ENCODE measurements at places on chromosomes 11 and 22. TPM values are rescaled to one million over a fixed set of nuclear protein-coding genes. Genes with fewer than 3 reads are reported as not detected.

- H3K27ac ChIP-seq: no peak overlapping the region
- no peak for DNase-seq
- H3K27me3 ChIP-seq: no peaks in the 10 kb centered on the region
Measured at GRCh38 chr11:44104481-44105294, 9.2 kb downstream of the EXT2 start.

The PACSIN3 gene
- not detected for total RNA-seq

- peaks cover 4% of the 10 kb centered on the region for H3K4me1 ChIP-seq
- H3K4me3 ChIP-seq: no peak overlapping the region
- no peak overlapping the region for H3K27ac ChIP-seq
Measured at GRCh38 chr22:37371491-37371890, 55.8 kb downstream of the ELFN2 start.

The RRAS2 gene
- total RNA-seq: 21.2 TPM

The MS4A4E gene
- total RNA-seq: not detected

DNA sequence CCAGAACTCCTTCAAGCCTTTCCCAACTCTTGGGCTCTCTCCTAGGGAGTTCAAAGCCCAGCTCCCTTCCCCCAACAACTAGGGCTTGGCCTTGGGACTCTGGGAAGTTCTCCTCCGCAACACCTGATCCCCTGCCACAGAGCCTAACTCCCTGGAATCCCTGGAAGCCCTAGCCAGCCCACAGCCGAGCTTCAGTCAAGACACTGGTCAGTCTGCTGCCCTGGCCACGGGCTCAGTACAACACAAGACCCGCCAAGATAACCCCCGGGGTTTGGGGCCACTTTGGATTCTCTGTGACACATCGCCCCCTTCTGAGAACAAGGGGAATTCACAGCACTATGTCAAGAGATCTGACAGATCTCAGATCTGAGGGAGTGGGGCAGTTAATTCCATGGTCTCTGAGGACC, 58.3 kb downstream of the SLC22A12 start:
- H3K4me3 ChIP-seq: no peak overlapping the region
- no peak for DNase-seq
- no peak overlapping the region for H3K27ac ChIP-seq

The PANX3 gene
- total RNA-seq: not detected

- no peaks in the 10 kb centered on the region for H3K27me3 ChIP-seq
- no peak for DNase-seq
- no peaks in the 10 kb centered on the region for H3K4me1 ChIP-seq
- H3K27ac ChIP-seq: no peak overlapping the region
- no peak overlapping the region for H3K4me3 ChIP-seq
- H3K36me3 ChIP-seq: no peaks in the 10 kb centered on the region
Measured at GRCh38 chr11:119567688-119568582, 145.0 kb upstream of the THY1 start.

The SLC29A2 gene
- 9.7 TPM for total RNA-seq

DNA sequence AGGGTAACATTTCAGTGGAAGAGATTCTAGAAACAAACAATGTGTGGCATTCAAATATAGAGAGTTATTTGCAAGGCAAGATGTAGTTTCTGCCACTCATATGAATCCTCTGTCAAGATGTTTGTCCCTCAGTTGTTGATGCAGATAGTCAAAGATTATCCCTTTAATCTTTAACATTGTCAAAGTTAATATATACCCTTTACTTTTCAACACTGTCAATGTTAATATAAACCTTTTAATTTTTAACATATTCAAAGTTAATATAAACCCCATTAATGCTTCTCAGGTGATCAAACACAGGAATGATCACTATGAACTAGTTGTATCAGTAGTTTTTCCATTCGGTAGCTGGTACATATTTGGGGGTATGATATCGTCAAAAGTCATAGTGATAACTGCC, 51.9 kb upstream of the PICALM start:
- DNase-seq: no peak
- H3K27ac ChIP-seq: no peak overlapping the region
- H3K27me3 ChIP-seq: no peaks in the 10 kb centered on the region
- H3K4me1 ChIP-seq: peaks cover 10% of the 10 kb centered on the region
- H3K4me3 ChIP-seq: no peak overlapping the region
- H3K36me3 ChIP-seq: no peaks in the 10 kb centered on the region

GRCh38 chr22:37631448-37632173, 7.9 kb upstream of the SH3BP1 start:
- peak overlapping the region; percentile 12 for H3K4me3 ChIP-seq
- peaks cover 85% of the 10 kb centered on the region for H3K4me1 ChIP-seq
- no peak for DNase-seq
- no peaks in the 10 kb centered on the region for H3K27me3 ChIP-seq

- H3K4me1 ChIP-seq: no peaks in the 10 kb centered on the region
- H3K27me3 ChIP-seq: no peaks in the 10 kb centered on the region
- no peak overlapping the region for H3K4me3 ChIP-seq
Measured at GRCh38 chr11:115699733-115700132, 195.5 kb upstream of the CADM1 start.

The CD3D gene
- total RNA-seq: 265 TPM

The TRIM51 gene
- total RNA-seq: not detected

DNA sequence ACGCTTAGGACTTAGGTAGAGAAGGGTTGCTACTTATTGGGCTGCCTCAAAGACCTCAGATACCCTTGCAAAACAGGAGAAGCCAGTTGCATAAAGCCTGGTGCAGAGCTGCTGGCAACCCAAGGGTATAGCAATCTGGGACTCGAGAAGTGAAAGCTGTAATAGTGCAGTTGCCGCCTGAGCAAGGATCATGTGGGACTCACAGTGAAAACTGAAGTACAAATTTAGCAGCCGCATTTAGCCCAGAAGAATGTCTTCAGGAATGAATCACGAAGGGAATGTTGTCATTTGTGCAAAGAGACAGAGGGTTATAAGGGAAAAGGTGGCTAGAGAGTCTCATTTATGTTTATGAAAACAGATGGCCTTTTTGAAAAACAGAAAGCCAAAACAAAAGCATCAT, 267.2 kb downstream of the TENM4 start:
- H3K27me3 ChIP-seq: peaks cover 6% of the 10 kb centered on the region
- H3K27ac ChIP-seq: no peak overlapping the region
- H3K36me3 ChIP-seq: no peaks in the 10 kb centered on the region
- no peaks in the 10 kb centered on the region for H3K4me1 ChIP-seq

The SLC22A9 gene
- total RNA-seq: not detected

DNA sequence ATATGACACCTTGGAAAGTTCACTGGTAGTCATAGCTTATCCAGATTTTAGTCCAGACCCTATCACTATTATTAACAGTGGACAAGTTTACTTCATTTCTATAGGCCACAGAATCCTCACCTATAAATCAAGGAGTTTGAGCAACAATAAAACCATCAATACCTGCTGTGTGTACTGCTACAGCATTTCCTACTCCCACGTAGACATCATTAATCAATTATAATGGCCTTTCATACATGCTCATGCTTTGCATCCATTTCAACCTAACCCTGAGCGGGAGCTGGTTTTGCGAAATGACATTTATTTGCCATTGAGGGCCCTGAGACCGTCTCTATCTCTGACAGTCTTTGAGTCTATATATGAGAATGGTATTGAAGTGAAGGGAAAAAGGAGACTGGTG, 312.3 kb downstream of the FAT3 start:
- no peaks in the 10 kb centered on the region for H3K36me3 ChIP-seq
- no peak overlapping the region for H3K4me3 ChIP-seq
- no peak for DNase-seq
- no peaks in the 10 kb centered on the region for H3K4me1 ChIP-seq
- no peak overlapping the region for H3K27ac ChIP-seq
- no peaks in the 10 kb centered on the region for H3K27me3 ChIP-seq

DNA sequence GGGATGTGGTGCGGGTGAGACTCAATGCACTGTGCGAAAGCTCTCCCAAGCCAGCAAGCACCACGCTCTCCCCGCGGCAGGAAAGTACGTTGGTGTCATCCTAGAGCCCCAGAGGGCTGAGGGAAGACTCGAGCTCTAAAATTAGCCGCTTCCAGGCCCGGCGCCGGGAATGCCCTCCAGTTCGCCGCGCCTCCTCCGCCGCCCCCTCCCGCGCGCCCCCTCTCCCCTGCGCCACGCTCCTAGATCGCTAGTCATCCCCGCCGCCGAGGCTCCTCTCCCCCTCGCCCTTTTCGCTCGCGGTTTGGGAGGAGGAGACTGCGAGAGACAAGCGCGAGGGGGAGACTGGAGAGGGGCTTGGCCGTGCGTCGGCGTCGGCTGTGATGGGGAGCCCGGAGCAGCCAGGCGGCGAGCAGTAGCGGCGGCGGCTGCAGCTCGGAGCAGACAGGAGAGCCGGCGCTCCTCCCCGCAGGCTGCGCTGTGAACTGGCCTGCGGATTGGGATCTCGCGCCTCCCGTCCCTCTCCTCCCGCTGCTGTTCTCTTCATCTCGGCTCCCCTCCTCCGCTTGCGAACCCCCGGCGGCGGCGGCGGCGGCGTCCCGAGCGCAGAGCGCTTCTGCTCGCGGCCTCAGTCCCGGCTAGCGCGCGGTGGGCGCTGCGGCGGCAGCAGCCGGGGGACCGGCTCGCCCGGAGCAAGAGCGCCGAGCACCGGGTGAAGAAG, at the start of gene FAT3:
FAT3 (plus strand) TSS at position 412 of the 718 bp plus-strand sequence. CDS start 127,295 bp downstream, outside the sequence.
- H3K27ac ChIP-seq: no peak within 1 kb of the TSS
- DNase-seq: no peak
- H3K36me3 ChIP-seq: no peaks in the 10 kb centered on the region
- H3K4me3 ChIP-seq: no peak within 1 kb of the TSS

The ADAMTS8 gene
- not detected for total RNA-seq

Data from CD4-positive, alpha-beta T cell (primary cell).